ENCODE measurements at places on chromosomes 12 and 14.

- no peak for DNase-seq
Observed at GRCh38 chr12:104652358-104652757, 195.6 kb downstream of the CHST11 start.

GRCh38 chr12:4771960-4772566 is 51.9 kb downstream of the GALNT8 start:
- no peak for DNase-seq

- DNase-seq, result no peak
Observed at GRCh38 chr14:96164861-96165490, 39.7 kb upstream of the BDKRB2 start.

DNA sequence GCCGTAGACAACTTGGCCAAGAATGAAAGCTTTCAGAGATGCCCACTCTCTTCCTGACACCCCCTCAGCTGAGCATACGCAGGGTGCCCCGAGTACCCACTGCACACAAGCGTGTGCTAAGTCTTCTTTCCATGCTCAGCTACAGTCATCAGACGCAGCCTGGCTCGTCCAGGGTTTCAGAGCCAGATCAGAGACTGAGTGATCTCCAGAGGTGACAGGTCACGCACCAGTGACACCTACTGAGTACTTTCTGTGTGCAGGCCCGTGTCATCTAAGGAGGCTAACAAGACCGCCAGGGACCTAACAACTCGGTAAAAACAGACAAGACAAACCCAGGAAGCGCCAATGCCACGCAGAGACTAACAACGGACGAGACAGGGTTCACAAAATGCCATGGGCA is 25.1 kb downstream of the STX2 start:
- no peak for DNase-seq

- no peak for DNase-seq
Observed at GRCh38 chr14:93368996-93369712, 22.2 kb downstream of the COX8C start.

- no peak for DNase-seq
Observed at GRCh38 chr12:16112612-16113560, 164.6 kb downstream of the SLC15A5 start.

GRCh38 chr14:64767215-64767964 is 63.2 kb downstream of the PLEKHG3 start:
- no peak for DNase-seq

GRCh38 chr14:81018251-81018650 is 62.8 kb downstream of the TSHR start:
- no peak for DNase-seq

- DNase-seq, result no peak
Observed at GRCh38 chr14:81550001-81550637, 16.5 kb upstream of the SEL1L start.

GRCh38 chr12:82994117-82994516 is 307.4 kb downstream of the TMTC2 start:
- no peak for DNase-seq

DNA sequence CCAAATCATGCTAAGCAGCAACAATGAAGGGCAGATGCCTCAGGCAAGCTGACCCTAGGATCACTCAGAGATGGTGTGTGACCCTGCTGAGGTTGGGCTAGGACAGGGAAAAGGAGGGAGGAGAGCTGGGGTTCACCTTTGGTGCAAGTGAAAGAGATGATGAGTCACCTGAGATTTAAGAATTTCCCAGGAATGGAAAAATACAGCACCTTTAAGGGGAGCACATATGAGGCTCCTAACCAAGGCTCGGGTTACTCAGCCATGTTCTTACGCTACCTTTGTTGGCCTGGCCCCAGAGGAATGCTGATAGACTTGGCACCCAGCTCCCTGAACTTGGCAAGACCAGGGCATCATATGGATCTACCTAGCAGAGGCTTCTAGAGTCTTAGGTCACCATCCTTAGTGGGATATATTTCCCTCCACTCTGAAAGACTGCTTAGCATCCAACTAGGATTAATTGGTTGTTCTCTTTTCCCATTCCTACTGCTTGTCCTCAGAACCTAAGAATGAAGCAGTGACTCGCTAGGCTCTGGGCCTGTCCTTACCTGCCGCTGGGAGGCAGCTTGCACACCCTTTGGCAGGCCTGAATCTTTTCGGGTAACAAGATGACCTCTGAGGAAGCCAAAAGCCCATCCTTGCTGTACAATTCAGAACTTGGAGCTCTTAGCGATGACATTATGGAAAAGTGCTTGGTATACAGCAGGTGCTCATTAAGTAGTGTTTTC is 4.0 kb upstream of the NAA25 start:
- no peak for DNase-seq

GRCh38 chr14:51095854-51096823 is 1.2 kb upstream of the TRIM9 start:
- DNase-seq, result no peak

DNA sequence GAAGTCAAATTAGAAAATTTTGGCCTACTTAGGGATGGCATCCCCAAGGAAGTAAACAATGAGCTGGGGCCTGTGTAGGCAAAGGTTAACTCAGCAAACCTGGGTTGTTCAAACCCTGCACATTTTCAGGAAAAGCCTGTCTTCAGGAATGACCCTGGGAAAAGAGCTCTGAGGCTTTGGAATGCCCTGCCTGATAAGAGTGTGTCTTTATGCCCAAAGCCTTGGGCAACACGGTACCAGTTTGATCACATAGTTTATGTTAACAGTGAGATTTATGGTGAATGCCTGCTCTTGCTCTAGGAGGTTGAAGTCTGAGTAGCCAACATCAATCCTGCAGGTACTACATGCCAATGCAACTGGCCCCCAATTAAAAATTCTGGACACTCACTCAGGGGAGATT is 28.2 kb upstream of the STAB2 start:
- DNase-seq, result no peak

DNA sequence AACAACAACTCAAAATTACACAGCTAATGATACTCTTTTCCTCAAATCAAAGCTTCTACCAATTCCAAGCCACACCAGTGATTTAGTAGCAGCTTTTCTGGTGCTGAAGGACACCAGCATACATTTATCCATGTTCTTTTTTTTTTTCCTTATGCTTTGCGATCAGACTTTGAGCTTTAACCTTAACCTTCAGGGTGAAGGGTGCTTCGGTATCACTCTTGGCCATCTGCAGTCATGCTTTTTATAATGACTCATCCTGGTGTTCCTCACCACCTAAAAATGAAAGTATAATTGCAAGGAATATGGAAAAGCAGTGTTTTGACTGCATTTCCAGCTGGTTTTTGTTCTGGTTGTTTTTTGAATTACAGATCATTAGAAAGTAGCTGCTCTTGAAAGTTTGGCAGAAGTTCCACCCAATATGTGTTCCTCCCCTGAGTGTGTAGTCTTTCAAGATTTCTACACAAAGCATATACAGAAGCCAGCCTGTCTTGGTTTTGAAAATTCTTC is 1.3 kb upstream of the SLC41A2 start:
- DNase-seq, result peak; percentile 25

- no peak for DNase-seq
Observed at GRCh38 chr12:4787965-4788364, 67.8 kb downstream of the GALNT8 start.

DNA sequence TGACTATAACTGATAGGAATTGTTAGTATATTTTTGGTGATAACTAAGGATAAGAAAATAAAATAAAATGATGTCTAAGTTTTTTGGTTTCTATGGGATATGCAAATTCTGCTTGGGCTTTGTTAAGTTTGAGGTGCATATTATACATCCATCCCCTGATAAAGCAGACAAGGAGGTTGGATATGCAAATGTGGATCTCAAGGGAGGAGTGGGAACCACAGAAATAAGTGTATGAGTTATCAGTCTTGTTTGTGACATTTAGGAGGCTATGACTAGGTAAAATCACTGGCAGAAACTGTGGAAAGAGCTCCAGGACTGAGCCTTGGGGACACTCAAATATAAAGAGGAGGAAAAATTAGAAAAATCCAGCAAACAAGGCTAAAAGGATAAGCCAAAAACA is 719.4 kb downstream of the RERGL start:
- no peak for DNase-seq

DNA sequence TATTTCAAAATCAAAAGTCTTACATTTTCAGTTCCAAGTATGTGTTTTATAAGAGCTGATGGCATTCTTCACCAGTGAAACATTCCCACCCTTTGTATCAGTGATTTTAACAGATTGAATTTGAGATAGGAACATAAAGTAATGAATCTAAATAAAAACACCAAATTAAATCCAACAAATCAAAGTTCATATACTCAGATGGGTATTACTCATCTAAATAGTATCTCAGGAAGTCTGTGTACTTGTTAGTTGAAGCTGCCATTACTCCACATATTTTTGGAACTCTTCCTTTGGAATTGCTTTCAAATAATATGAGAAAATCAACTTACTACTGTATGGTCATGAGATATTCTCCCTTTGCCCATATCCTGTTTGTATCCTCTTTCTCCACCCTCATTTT is 89.1 kb downstream of the MIA2 start:
- no peak for DNase-seq
